OCI-M1 (cell line): ENCODE measurements at places on chromosomes 4 and X.

- DNase-seq = no peak
Measured at GRCh38 chr4:126766241-126766640, 866.5 kb upstream of the INTU start.

DNA sequence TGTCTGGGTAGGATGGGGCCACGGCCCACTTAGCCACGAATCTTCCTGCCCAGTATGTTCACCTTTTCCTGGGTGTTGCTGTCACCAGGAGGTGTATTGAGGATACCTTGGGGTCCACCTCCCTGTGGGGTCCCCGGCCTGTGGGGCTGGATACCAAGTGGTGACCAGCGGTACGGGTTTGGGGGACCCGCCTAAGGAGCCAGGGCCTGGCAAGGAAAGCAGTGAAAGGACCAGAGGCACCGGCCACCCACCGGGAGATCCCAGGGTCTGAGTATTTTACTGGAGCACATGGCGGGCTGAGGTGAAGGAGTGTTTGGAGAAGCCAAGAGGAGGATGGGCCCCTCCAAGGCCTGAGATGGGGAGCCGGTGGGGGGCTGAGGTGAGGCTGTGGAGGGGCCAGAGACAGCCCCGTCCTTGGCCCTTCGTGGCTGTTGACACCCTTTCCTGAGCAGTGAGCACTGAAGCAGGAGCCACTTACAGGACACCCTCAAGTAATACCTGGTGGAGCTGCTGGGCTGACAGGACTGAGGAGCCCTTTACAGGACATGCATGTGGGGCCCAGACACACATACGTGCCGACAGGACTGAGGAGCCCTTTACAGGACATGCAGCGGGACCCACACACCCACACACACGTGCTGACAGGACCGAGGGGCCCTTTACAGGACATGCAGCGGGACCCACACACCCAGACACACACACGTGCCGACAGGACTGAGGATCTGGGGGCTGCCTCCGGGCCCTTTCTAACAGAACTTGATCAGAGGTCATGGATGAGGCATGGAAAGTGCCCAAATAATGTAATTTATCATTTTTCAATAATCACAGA lies 38.4 kb downstream of the TMEM271 start:
- no peak for DNase-seq

GRCh38 chr4:2261110-2261852 lies 628 bp downstream of the MXD4 start:
- peak; percentile 66 for DNase-seq

DNA sequence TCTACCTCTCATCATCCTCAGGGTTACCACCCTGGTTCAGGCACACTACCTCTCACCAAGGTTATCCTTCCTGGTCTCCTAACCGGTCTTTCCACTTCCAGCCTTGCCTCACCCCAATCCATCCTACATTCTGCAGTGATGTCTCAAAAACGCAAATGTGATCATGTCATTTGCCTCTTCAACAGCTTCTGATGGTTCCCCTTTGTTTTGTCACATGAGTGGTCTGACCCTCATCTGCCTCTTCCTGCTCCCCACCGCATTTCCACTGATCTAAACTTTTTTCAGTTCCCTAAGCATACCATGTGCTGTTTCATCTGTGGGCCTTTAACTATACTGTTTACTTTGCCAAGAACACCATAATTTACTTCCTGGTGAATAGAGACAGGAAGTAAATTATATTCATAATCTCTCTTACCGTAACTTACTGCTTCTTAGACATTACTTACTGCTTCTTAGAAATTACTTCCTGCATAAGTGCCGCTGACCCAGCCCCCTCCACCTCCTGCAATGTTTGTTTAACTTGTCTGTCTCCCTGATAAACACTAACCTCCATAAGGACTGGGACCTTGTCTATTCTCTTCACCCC lies 27.1 kb upstream of the NSUN7 start:
- peak; percentile 28 for DNase-seq

- peak; percentile 14 for DNase-seq
Measured at GRCh38 chrX:44183329-44183728, 160.1 kb downstream of the EFHC2 start.

DNA sequence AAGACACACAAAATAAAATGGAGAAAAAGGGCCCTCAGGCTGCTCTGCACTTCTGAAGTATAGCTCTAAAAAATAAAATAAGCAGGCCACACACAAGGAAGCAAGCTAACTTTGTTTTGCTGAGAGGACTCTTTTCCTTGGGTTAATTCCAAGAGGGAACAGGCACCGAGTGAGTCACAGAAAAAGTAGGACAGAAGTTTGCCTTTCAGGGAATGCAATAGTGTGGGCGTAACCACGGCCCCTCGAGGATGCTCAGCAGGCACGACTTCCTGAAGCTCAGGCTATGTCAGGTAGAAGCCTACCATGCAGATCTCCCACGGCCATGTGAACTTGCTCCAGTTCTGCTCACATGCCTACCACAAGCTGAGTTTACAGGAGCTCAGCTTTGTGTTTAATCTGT lies 22.1 kb downstream of the PPP1R2C start:
- no peak for DNase-seq

GRCh38 chr4:122701965-122702364 lies 30.5 kb upstream of the BBS12 start:
- DNase-seq = no peak

- no peak for DNase-seq
Measured at GRCh38 chr4:136395212-136395722, 1137.0 kb downstream of the PCDH18 start.

DNA sequence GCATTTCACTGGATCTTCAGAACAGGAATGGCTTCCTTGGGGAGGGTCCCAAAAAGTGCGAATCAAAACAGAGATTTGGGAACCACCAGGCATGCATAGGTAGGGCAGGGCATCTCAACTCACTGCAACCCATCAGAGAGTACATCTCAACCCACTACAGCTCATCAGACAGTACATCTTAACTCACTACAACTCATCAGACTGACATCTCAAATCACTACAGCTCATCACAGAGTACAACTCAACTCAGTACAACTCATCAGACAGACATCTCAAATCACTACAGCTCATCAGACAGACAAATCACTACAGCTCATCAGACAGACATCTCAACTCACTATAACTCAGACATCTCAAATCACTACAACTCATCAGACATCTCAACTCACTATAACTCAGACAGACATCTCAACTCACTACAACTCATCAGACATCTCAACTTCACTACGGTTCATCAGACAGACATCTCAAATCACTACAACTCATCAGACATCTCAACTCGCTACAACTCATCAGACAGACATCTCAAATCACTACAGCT lies 47.5 kb upstream of the CLDN34 start:
- no peak for DNase-seq

GRCh38 chrX:107542500-107542899 lies 85.8 kb upstream of the PRPS1 start:
- DNase-seq = peak; percentile 37

GRCh38 chrX:13015536-13016236 lies 28.7 kb downstream of the FAM9C start:
- no peak for DNase-seq

DNA sequence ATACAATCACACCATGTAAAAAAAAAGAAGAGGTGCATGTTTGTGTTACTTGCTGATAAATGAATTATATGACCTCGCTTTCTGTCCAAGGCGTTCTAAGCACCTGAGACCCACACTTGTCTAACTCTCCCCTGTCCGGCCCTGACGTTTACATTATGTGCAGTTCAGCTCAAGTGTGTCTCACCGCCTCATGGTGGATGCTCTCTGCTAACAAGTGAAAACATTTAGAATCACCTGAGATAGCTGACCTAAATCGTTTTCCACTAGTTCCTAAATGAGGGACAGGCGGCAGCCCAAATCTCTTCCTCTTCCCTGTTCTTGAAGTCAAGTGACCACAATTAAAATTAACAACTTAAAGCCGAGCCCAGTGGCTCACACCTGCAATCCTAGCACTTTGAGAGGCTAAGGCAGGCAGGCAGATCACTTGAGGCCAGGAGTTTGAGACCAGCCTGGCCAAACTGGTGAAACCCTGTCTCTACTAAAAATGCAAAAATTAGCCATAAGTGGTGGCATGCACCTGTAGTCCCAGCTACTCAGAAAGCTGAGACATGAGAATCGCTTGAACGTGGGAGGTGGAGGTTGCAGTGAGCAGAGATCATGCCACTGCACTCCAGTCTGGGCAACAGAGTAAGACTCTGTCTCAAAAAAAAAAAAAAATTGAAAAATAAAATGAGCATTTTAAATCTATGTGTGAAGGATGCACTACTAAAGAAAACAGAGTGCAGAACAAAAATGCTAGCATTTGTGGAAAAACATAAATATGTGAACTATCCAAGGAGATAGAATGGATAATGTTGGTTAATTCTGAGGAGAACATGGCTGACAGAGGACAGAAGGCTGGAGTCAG lies 3.9 kb upstream of the TIFA start:
- DNase-seq = no peak

- no peak for DNase-seq
Measured at GRCh38 chr4:113438596-113438995, 322.9 kb downstream of the CAMK2D start.

DNA sequence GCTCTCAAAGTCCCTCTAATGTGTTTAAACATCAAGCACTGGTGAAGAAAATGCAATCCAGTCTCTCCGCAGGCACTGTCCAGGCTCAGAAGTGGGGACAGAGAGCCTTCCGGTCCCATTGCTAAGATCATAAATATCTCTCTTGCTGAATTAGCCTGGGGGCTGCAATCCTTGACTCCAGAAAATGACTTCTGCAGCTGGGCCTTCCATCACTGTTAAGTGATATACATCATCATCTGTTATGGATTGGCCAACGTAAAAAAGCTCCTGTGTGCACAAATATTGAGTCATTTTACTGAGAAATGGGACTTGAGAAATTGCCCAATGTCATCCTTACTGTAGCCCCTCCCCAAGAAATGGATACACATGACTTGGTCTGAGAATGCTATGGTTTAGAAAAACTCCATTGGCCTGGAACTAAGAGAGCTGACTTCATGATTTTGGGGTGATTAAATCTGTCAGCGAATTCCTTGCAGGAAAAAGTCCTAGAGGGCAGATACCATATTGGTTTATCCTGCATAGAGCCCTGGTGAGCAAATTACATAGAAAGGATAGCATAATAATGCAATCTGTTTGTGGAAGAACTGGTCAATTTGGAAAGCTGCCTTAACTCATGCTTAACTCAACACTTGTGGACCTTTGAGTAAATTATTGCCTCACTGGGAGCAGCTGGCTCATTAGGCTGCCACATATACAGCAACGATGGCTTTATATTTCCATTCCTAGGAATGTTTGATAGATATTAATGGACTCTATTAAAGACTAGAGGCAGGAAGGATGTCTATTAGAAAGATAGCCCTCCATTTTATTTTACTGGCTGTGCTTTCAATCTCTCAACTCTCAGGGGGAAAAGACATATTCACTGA lies 346.1 kb downstream of the GBA3 start:
- peak; percentile 18 for DNase-seq
